ENCODE measurements at places on chromosomes 5 and 9.

- DNase-seq, result peak; percentile 11
Observed at GRCh38 chr9:120532475-120532874, 47.5 kb downstream of the CDK5RAP2 start.

DNA sequence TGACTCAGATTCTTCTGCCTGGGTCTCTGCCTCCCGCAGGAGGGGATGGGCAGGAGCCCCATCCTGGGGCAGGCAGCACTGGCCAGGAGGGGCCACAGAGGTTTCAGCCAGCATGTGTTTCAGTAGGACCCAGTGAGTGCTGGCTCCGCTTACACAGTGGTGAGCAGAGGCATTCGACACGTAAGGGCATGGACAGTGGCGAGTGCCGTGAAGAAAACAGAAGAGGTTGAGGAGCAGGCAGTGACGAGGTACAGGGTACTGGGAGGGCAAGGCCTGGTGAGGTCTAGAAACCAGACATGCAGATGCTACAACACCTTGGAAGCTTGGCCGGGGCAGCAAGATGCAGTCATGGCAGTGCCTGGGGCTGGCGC, 41.5 kb downstream of the CACNA1B start:
- DNase-seq, result no peak

DNA sequence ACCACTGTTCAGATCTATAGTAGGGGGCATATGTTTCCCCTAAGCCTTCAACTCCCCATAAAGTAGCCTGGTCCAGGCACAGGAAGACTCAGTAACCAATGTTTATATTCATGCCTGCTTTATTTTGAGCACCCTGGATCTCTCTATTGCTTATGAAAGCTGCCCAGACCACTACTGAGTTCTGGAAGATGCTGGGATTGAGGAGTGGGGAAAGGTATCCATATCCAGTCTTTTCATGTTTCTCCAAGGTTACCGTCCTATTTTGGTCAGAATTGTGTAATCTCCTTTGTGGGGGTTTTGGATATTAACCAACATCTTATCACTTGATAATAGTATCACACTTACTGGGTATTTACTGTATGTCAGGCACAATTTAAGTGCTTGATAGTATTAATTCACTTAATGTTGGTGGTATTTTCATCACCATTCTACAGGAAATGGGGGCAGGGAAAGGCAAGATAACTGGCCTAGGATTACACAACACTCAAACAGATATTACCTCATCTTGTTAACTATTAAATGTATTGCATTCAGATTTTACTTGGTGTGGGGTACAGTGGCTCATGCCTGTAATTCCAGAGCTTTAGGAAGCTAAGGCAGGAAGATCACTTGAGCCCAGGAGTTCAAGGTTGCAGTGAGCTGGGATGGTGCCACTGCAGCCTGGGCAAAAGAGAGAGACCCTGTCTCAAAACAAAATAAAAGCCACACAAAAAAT, 36.3 kb downstream of the RUSC2 start:
- peak; percentile 81 for DNase-seq

DNA sequence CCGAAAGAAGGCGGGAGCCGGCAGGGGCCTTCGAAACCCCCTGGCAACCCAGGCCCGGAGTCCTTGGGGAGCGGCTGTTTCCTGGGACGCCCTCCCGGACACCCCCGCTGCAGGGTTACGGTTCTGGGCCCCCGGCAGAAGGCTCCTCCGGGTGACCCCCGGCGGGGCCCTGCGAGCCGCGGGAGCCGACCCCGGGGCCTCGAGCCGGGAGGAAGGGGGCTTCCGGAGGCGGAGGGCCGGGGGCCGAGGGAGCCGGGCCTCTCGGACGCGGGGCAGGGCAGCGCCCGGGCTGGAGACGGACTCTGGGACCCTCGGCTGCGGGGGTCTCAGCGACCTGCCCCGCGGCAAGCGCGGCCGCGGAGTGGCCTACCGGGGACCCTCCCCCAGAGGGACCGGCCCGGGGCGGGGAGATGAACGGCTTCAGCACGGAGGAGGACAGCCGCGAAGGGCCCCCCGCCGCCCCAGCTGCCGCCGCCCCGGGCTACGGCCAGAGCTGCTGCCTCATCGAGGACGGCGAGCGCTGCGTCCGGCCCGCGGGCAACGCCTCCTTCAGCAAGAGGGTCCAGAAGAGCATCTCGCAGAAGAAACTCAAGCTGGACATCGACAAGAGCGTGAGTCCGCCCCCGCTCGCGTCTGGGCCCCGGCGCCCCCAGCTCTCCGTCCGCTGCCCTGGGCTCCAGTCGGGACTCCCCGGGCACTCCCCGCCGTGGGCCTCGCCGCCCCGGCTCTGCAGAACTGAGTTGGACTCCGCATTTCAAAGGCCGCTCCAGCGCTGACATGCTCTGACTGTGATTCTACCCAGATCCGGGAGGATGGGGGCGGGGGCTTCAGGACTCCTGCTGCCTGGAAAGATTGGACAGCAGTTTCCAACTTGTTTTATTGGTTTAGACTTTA, 645 bp downstream of the SAP30L start:
- DNase-seq, result peak; percentile 68

DNA sequence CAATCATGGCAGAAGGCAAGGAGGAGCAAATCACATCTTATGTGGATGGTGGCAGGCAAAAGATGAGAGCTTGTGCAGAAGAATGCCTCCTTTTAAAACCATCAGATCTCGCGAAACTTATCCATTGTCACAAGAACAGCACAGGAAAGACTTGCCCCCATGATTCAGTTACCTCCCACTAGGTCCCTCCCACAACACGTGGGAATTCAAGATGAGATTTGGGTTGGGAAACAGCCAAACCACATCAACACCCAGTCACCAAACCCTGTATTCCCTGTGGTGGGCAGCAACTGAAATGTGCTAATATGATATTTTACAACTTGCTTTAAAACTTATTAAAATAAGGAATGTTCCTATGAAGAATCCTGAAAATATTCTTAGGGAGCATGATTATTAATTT, 54.2 kb downstream of the RASGRF2 start:
- peak; percentile 11 for DNase-seq

DNA sequence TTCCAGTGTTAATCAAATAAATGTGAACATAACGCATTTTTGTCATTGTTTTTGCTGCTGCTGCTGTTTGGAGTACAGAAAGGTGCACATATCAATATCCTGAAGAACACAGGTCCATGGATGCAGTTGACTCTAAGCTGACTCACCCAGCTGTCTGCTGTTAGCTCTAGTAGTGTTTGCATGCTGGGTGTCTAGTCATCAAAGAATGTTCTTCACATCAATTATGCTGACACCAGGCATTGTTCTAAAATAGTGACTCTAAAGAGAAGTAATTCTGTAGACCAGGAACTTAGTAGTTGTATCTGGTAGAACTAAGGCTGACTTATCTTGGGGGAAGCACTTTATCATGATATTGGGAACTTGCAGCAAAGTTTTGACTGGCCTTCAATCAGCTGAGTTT, 55.7 kb upstream of the DPYSL3 start:
- peak; percentile 70 for DNase-seq

- no peak for DNase-seq
Observed at GRCh38 chr9:120914396-120914795, 12.2 kb downstream of the TRAF1 start.

DNA sequence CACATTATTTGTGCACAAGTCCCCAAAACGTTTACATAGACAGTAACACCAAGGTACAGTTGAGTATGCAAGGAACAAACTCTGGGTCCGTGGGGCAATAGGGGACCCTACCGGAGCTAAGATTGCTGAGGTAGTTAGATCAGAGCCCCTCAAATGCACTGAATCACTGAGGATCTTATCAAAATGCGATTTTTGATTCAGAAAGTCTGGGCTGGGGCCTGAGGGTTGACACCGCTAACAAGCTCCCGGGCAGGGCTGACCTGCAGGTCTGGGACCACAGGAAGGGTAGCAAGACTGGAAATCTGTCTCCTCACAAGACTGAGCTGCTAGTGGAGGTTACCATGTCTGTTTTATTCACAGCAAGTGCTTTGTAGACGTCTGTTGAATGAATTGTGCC, 1.8 kb upstream of the IL3 start:
- DNase-seq, result no peak

- no peak for DNase-seq
Observed at GRCh38 chr9:79447308-79447605, 124.5 kb upstream of the TLE4 start.

GRCh38 chr9:117528225-117528624, 113.4 kb upstream of the ASTN2 start:
- DNase-seq, result no peak

GRCh38 chr5:73892806-73893205, 266.8 kb downstream of the ARHGEF28 start:
- DNase-seq, result peak; percentile 94

DNA sequence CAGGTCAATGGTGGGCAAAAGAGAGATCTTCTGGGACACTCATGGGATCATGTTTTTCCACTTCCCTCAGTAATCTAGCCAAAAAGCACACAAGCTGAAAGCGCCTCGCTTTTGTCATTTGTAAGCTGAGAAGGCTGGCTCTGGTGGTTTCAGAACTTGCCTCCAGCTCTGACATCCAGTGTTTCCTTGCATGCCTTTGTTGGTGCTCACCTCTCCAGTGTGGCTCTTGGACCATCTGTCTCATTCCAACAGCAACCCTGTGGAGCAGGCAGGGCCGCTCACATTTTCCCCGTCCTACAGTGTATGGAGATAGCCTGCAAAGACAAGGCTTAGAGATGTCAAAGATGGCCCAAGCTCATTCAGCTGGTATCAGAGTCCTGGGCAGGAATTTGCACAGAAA, 160.8 kb upstream of the KLF4 start:
- DNase-seq, result peak; percentile 85

- peak; percentile 94 for DNase-seq
Observed at GRCh38 chr5:16886366-16886736, 49.7 kb downstream of the MYO10 start.

DNA sequence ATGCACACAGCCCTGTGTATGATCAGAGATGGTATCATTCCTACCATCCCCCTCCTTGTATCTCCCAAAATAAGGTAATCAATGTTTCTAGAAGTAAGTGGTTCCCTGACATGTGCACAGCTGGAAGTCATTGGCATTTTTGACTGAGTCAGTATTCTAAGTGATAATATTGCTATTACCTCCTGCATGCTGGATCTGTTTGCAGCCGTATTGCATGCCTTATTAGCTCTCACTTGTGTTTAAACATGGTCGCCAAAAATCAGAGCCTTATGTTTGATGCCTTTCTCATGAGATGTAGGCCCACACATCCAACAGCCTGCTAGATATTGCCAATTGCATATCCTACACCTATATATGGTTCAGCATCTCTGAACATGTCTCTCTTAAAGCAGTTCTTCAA, 254.3 kb downstream of the CDH12 start:
- peak; percentile 48 for DNase-seq

- DNase-seq, result no peak
Observed at GRCh38 chr5:141729387-141730006, 47.5 kb upstream of the ARAP3 start.

DNA sequence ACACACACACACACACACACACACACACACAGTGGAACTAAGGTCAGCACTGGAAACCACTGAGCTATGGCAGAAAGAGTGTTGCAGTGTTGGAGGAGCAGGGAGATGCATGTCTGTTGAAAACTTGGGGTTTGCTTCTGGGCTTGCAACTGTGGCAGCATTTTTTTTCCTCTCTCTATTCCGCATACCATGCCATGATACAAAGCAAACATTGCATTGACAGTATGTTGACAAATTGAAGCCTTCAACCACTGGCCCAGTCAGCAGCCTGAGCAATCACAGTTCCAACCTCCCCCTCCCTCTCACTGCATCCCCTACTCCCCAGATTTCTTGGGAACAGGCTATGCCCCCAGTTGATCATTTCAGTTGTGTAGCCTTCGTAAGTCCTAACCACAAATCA, 478.1 kb upstream of the WWC1 start:
- peak; percentile 77 for DNase-seq
